ENCODE measurements at places on chromosomes 7 and 10. TPM values are rescaled to one million over a fixed set of nuclear protein-coding genes. Genes with fewer than 3 reads are reported as not detected.

The DRGX gene
- total RNA-seq: not detected

The CLEC5A gene
- total RNA-seq: not detected

The RAMP3 gene
- total RNA-seq: not detected

The PI4K2A gene
- total RNA-seq: 26.6 TPM

The TRRAP gene
- 43.4 TPM for total RNA-seq

The MYH16 gene
- total RNA-seq: 0.12 TPM

The CUBN gene
- total RNA-seq: 2.1 TPM

The HOXA7 gene
- total RNA-seq: 17.7 TPM

The CARD11 gene
- 3.5 TPM for total RNA-seq

DNA sequence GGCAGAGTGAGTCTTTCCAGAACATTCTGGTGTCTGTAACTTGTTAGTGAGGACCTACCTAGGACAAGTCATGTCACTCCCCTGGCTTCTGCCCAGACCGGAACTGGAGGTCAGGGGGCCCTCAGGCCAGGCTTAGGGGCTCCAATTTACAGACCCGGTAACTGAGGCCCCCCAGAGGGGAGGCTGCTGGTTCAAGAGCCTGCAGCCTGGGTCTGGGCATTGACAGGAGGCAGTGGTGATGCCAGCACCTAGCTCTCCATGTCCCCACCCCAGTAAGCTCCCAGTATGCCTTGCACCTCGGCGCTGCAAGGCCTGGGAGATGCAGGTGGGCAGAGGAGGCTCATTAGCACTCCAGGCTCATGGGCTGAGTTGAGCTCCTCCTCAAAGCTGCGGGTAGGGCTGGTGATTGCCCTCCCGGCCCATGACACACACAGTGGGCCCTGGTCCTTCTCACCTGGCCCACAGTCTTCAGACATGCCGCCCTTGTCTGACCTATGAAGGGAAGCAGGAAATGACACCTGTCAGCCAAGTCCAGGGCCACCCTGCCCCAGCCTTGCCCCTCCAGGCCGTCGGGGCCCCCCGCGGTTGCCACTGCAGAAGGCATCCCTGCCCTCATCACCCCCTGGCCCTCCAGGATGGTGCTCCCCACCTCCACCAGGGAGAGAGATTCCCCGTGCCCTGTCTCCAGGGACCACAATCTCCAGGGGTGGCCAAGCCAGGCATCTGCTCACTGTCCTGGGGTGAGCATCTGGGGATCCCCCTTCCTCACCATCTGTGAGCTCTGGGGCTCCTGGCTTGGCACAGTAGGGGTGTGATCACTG, 88.3 kb upstream of the TMEM248 start:
- DNase-seq: no peak

GRCh38 chr7:152760854-152761748, 1.5 kb downstream of the ACTR3B start:
- DNase-seq: no peak

DNA sequence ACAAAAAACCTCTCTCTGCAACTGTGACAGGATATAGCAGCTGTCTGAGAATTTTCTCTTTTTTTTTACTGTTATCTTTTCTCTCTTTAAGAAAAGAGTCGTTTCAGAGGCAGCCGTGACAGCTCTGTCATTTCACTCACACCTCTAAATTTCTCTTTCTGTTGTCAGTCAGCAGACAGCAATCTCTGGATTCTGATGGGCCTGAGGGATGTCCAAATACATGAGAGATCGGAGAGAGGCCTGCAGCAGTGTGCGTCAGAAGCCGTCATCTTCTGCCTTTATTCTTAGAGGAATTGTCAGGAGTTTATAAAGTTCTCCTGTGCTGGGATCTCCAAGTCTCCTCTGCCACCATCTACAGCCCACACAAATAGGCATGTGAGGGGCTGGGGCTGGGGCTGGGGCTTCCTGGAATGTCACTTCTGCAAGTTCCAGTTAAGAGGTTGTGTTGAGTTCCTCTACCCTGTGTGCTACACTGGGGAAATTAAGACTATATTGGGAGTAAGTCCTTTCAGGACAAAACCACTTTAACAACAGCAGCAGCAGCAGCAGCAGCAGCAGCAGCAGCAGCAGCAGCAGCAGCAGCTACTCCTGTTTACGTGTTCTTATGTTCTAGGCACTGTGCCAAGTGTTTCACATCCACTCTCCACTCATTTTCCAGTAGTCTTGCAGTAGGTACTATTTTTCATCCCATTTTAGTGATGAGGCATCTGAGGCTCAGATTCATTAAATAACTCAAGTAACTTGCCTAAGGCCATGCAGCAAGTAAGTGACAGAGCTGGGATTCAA, 541.3 kb downstream of the LRMDA start:
- DNase-seq: no peak

GRCh38 chr7:139936760-139937310, 107.8 kb downstream of the TBXAS1 start:
- DNase-seq: peak; percentile 52

- no peak for DNase-seq
Measured at GRCh38 chr7:117249696-117250095, 73.2 kb downstream of the WNT2 start.

- DNase-seq: no peak
Measured at GRCh38 chr7:82945480-82945879, 217.2 kb downstream of the PCLO start.

- no peak for DNase-seq
Measured at GRCh38 chr7:117873310-117874190, at the start of gene CTTNBP2. TSS of gene CTTNBP2 (minus strand) at chr7:117873441. CDS start at chr7:117873415, 26 bp downstream.

- no peak for DNase-seq
Measured at GRCh38 chr10:10959666-10960065, 58.0 kb upstream of the CELF2 start.

GRCh38 chr10:118564652-118565051, 30.8 kb downstream of the PRLHR start:
- no peak for DNase-seq

- no peak for DNase-seq
Measured at GRCh38 chr7:74143383-74143782, 30.8 kb upstream of the EIF4H start.

DNA sequence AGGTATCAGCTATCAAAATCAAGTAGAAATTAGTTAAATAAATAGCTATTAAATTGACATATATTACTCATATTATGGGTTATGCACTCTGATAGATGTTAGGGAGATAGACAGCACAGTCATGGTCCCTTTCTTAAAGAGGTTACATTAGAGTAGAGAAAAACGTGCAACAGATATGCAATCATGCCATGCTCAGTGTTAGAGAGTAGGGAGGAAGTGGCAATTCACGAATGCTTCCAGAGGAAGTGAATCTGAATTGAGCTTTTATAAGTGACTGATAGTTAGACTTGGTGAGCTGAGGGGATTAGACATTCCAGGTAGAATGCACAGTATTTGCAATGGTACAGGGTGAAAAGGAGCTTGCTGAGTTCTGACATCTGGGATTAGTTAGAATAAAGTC, 349.8 kb downstream of the NXPH1 start:
- no peak for DNase-seq

Data from glomerular endothelial cell (primary cell).